ENCODE measurements at places on chromosomes 6 and 20.

DNA sequence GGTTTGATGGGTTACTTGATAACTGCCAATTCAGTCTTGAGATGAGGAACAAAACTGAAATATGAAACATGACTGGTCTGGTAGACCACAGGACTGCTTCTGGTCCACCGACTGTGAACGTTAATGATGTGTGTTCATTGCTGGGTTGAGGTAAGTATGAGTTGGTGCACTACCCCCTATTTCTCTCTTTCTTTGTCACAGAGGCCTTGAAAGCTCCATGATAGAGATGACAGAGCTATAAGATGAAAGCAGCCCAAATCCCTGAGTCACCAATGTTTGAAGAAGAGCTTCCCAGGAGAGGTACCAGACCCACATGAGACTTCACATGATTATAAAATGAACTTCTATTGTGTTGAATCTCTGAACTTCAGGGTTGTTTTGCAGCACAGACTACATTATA lies 555.5 kb downstream of the PTPRT start:
- no peak for DNase-seq

GRCh38 chr20:1995531-1996310 lies 1.9 kb upstream of the PDYN start:
- DNase-seq, result no peak

- no peak for DNase-seq
Measured at GRCh38 chr6:161103475-161103874, 111.9 kb downstream of the MAP3K4 start.

- DNase-seq, result no peak
Measured at GRCh38 chr20:4130404-4131189, 115.2 kb upstream of the RNF24 start.

DNA sequence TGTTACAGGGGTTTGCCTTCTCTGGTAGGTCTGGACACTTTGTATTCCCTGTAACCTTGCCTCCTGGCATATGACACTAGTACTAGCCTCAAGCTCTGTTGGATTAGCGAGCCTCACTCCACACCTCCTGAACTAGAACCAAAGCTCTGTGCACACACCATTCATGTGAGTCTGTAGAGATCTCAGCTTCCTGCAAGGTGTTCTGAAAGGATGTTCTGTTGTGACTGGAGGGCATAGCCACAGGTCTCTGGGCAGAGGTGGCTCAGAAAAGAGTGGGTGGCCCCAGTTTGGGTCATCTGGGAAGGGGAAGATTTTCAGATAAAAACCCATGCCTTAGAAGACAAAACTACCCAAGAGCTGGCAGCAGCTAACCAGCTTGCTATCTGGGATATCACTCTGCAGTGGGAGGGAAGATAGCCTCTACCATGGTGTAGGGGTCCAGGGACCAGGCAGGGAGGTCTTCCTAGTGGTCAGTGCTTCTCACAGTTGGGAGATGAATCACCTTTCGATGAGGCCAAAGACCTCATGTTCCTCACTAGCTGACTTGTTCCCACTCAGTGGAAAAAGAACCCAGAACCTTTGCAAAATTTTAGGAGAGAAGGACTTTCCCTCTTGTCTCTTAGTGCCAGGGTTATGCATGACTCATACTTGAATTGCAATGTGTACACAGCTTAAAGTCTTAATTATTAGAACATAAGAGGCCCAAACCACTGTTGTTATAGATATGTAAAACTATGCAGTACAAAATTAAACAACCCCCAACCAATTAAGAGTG lies 41.4 kb downstream of the HLA-F start:
- DNase-seq, result no peak

DNA sequence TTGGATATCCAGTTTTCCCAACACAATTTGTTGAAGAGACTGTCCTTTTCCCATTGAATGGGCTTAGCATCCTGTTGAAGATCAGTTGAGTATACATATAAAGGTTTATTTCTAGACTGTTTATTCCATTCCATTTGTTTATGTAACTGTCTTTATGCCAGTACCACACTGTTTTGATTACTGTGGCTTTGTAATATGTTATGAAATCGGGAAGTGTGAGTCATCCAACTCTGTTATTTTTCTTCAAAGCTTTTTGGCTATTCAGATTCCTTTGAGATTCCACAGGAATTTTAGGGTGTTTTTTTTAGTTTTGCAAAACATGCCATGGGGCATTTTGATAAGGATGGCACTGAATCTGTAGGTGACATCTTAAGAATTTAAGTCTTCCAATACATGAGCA lies 188.3 kb downstream of the BMP7 start:
- no peak for DNase-seq

DNA sequence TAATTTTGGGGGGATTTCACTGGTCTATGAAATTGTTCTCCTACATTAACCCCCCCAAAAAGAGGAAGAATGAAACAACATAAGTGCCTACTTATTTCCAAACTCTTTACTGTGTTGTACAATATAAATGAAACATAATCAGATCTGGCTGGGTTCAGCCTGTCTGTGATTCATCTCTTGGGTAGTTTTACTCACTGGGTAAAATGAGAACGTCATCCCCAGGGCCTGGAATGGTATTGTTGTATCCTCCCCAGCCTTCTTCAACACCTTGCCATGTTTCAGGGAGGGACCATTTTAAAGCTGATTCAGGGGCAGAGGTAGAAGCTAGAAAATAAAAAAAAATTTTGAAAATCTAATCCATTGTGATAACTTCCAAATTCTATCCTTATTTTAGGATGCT lies 256.7 kb downstream of the PKHD1 start:
- no peak for DNase-seq

GRCh38 chr20:61762167-61762710 lies 303.4 kb downstream of the TAF4 start:
- no peak for DNase-seq

- no peak for DNase-seq
Measured at GRCh38 chr20:23763345-23763744, 12.6 kb upstream of the CST1 start.

DNA sequence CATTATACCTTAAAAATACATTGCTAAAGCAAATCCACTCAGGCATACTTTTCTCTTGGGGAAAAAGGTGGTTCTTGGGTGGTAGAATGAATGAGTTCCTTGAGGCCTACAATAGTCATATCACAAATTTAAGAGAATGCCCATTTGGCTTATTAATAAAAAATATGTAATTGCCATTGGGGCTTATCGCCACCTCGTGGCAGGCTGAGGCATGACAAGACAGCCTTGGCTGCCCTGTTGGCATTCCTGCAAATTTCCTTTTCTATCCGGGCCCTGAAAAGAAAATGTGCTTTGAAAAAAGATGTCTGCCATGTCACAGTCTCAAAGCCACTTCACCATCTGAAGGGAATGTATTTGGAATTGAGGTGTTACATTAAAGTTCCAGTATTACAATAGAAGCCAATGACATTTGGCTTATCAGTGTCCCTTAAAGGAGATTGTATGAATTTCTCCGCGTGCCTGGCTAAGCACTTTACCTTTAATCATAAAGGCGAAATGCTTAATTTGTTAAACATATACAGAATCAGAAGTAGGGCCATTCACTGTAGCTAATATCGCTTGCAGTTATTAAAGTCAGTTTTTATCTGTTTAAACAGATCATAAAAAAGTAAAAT lies 188.3 kb upstream of the ZFP64 start:
- no peak for DNase-seq

GRCh38 chr6:138383776-138384175 lies 6.1 kb downstream of the SMIM28 start:
- no peak for DNase-seq

GRCh38 chr20:61042506-61043385 lies 209.3 kb upstream of the CDH4 start:
- DNase-seq, result no peak

- DNase-seq, result no peak
Measured at GRCh38 chr20:49699200-49699992, 14.3 kb downstream of the B4GALT5 start.

- DNase-seq, result no peak
Measured at GRCh38 chr20:9126527-9126926, 57.6 kb downstream of the PLCB4 start.

- DNase-seq, result no peak
Measured at GRCh38 chr20:62362590-62362940, 4.5 kb downstream of the LAMA5 start.

- DNase-seq, result no peak
Measured at GRCh38 chr6:56771189-56771588, 128.5 kb upstream of the DST start.

DNA sequence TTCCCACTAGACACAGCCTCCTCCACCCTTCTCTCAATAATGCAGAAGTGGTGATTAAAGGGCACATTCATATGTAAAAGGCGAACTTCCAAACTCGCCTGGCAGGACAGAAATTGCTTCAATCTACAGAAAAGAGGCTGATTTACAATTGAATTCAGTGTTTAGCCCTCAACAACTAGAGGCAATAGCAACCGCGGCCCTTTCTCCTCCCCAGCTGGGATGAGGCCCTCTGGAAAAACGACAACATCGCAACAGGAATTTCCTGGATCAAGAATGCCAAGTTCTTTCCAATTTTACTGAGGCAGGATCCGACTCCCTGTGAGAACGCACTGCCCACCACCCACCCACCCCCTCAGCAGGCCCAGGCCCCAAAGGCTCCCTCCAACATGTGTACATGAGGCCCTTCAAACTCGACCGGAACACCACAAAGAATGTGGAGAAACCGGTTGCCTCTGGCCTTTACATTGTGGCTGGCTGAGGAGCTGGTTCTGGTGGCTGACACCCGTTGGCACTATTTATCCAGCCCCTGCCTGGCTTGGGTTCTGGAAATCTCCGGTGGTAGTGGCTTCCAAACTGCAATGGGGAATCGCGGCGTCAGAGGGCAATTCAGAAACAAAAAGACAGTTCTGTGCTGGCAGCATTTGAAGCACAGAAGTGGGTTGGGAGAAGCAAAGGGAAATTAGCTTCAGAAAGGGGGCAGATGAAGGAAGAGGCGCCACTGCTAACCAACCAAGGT lies 36.8 kb downstream of the ZMYND8 start:
- DNase-seq, result peak; percentile 96

DNA sequence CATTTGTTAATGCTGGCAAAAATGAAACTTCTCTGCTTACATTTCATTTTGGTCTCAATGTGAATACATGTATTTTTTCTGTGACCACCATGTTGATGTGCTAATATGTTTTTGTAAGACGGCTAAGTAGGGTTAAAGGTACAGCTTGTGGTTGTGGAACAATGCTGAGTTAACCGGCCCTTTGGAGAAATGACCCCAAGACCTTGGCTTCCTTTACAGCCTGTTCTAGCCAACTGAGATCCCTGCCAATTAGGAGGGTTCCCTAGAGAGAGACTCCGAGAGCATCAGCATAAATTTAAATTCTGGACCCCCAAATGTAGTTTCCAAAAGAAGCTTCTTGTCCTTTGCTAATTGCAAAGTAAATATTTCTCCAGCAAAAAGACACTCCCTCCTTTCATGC lies 44.4 kb downstream of the RSPO3 start:
- DNase-seq, result no peak

DNA sequence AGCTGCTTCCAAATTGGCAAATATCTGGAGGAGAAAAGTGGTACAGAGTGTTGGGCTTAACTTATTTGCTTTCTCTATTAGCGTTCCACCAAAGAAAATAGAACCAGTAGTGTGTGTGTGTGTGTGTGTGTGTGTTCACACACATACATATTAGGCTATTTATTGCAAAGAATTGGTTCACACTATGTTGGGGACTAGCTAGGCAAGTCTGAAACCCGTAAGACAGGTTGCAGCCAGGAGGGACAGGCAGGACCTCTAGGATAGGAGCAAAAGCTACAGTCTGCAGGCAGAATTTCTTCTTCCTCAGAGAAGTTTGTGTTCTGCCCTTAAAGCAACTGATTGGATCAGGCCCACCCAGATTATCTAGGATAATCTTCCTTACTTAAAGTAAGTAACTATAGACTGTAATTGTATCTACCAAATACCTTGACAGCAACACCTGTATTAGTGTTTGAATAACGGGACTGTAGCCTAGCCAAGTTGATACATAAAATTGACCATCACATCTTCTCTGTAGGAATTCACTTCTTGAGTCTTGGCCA lies 12.8 kb downstream of the KCTD20 start:
- no peak for DNase-seq

GRCh38 chr6:12170351-12171092 lies 119.6 kb upstream of the EDN1 start:
- DNase-seq, result no peak

DNA sequence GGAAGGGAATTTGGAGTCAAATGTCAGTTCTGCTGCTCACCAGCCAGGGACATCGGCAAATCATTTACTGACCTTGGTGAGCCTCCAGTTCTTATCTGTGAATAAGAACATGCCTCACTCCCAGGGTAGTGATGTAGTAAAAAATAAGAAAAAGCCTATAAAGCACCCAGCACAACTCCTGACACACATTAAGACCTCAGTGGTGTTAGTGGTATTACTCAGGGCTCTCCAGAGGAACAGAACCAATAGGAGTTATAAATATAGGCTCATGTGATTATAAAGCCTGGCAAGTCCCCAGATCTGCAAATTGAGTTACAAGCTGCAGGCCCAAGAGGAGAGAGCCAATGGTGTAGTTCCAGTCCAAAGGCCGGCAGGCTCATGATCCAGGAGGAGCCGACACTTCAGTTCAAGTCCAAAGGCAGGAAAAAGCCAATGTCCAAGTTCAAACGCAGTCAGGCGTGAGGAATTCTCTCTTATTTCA lies 71.3 kb upstream of the EYA2 start:
- DNase-seq, result no peak

DNA sequence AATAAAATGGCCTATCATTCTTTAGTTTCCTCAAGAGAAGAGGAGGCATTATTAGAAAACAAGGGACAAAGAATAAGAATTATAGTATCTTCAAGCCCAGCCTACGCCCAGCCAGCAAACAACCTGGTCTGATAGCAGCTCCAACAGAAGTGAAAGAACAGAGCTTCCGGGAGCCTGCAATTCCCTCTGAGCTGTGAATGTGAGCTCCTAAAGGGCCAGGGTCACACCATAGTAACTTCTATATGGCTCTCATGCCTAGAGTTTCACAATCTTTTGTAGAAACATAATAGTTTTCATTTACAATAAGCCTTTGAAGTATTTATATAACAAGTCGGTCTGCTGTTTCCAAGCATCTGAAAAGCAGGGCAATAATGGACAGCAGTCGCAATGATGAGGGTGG lies 116.5 kb downstream of the SMLR1 start:
- DNase-seq, result no peak

Data from NCI-H510A (cell line).